ENCODE measurements at places on chromosomes 7 and 10. TPM values are rescaled to one million over a fixed set of nuclear protein-coding genes. Genes with fewer than 3 reads are reported as not detected.

DNA sequence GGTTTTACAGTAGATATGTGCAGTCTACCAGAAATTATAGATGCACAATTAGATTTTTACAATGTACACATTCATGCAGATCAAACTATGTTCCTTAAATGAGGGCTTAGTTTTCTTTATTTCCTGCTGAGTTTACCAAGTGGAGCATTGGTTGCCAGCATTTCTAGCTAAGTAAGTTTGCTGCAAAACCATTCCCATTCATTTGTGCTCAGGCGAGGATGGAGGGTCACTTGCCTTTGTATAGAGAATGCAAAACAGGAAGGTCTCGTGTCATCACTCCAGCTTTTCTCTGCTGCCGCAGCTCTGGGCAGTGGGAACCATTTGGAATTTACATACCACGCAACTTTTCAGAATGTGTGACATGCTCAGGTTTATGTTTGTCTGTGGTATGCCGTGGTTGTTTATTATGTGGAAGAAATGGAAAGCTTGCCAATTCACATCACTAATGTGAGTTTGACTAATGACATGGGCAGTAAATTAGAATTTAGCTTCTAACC, 198.6 kb downstream of the TRIL start:
- no peak for DNase-seq

DNA sequence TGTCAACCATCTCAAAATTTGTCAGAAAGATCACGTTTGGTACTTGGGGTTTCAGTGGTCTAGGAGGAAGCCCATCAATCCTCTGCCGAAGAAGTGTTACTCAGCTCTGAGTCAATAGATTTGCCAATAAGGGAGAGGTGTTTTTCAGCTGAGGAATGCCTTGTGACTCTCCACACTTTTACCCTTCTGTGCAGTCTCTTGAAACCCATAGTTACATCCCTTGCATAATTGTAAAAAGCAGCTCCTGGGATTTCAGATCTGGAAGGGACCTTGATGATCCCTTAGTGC, 47.5 kb downstream of the INSYN2A start:
- DNase-seq: no peak

- no peak for DNase-seq
Observed at GRCh38 chr7:8185926-8186683, 75.9 kb downstream of the ICA1 start.

AASS gene
- 33.1 TPM for total RNA-seq

SFTPA2 gene
- not detected for total RNA-seq

DNA sequence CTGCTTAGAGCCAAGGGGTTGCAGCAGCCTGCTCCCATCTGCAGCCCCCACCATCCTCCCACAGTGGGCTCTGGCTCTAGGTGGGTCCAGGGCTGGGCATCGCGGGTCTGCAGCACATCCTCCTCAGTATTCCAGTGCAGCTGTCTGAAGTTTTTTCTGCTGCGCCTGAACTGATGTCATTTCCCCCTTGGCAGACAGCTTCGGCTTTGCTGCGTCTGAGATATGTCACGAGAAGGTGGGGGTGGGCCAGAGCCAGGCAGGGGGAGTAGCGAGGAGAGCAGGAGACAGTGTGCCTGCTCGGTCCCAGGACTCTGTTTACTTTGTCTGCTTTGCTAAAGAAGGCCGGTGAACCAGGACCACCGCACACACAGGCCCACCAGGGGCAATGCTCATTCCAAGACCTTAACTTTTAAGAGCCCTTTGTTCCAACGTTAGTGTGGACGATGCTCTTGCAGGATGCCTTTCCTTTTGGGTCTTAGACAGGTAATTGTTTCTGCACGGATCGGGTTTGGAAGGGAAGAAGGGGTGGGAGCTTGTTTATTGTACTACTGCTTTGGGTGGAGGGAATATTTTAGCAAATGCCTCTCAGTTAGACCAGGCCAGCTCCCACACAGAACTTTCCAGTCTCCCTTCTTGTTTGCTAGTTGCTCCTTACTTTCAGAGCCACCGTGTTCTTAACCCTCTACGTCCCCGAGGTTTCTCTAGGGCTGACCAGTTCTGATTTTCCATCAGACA, 32.4 kb downstream of the WBP1L start:
- DNase-seq: peak; percentile 93

All from skin of body (tissue), 3 donors.